HFF-Myc (cell line): ENCODE measurements at places on chromosomes 4 and X.

GRCh38 chrX:127085939-127086338, 266.4 kb downstream of the PRR32 start:
- no peak for DNase-seq

DNA sequence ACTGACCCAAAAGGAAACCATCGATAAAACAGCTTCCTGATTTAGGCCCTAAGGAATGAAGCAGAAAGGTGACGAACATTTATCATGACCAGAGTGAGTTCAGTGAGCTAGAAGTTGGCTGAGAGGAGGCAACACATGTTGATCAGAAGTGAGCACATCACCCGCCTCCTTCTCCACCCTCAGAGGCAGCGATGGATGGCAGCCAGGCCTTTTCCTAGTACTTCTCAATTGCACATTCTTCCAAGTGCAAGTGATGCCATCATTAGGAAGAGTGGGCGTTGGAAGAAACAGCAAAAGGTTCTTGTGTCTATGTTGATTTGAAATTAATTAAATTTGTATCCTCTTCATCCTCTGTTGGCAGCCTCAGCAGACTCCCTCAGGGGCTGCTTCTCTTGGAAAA, 51.7 kb downstream of the TMEM154 start:
- DNase-seq = no peak

DNA sequence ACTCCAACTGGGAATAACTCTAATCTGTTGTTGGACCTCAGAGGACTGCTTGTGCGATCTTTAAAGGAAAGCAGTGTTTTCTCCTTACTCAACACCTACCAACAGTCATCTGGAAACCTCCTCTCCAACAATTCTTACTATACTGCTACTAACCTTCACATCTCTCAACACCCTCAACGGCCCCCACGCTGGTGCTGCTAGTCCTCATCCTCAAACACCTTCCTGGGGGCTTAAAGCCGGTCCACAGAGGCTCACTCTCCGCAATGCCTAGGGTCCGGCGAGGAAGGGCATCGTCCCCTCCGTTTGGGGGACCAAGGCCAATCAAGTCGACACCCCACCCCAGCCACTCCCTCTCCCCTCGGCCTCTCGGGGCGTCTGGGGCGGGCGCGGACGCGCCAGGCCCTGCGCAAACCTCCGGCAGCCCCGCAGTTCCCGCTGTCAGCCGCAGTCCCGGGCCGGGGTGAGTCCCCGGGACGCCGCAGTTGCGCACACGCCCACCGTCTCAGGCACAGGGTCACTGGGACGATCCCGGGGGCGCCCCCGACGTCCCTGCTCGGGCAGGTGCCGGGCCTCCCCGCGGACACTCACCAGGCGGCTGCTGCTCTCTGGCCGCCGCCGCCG, 418 bp downstream of the TAB3 start:
- DNase-seq = no peak

DNA sequence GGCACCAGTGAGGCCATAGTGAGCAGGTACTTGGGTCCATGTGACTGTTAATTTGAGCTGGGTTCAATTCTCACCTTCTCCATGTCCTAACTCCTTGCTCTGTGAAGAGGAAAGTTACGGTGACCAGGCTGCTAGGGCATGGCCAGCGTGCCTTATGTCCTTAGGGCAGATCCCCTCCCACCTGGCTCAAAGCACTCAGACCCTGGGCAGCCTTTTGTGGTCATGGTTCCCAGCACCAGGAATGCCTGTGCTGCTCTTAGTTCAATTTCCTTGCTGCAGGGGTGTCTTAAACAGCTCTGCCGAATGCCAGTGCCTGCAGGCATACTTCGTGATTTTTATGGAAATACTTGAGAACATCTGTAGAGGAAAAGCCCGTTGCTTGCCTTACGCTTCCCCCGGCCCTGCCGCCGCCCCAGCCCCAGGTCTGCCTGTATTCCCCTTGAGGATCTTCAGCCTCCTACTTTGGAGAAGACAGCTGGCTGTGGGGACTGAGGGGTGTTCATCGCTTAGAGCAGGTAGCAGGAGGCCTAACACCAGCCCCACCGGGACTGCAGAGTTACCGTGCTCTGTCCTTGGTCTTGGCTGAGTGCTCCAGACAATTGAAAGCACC, 3.1 kb upstream of the CDK16 start:
- DNase-seq = no peak

DNA sequence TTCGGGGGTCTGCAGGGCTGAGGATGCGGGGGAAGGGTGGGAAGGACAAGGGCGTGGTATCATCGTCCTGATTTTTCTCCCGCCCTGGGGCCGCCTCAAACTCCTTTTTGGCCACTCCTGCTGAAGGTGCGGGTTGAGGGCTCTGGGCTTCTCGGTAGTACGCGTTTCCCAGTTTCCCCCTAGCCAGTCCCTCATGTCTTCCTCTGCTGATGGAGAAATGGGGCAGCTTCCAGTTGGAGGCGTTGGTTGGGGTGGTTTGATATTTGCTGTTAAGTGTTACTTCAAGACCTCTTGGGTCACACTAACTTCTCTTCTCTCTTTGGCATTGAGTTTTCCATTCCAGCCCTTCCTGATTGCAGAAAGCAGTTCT, 482 bp downstream of the GSTCD start:
- no peak for DNase-seq

DNA sequence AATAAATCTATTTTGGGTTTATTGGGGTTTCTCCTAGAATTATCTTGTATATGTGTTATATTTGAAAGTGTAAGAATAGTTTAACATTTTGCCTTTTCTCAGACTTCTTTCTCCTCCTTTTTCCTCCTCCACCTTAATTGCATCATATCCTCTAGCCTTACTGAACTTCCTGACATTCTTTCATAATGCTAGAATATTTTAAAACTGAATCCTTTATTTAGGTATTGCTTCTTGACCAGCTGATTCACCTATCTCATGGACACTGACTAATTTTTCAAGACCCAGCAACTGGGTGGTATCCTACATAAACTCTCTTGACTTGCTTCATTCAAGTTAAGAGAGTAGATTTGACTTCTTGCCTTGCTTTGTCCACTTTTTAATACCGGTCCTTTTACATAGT, 1508.9 kb downstream of the STIM2 start:
- DNase-seq = no peak

DNA sequence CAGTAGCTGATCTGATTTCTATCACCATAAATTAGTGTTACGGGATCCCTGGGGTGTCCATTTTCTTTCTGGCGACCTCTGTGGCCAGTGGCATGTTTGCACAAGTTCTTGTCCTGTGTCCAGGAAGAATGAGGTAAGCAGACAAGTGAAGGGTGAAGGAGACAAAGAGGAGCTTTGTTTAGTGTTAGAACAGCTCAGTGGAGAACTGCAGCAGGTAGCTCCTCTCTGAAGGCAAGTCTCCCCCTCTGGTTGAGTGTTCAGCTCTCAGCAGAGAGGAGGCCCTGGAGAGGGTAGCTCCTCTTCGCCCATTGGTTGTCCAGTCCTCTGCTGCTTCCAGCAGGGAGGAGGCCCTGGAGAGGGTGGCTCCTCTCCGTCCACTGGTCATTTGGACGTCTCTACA, 47.2 kb downstream of the DMP1 start:
- DNase-seq = no peak

DNA sequence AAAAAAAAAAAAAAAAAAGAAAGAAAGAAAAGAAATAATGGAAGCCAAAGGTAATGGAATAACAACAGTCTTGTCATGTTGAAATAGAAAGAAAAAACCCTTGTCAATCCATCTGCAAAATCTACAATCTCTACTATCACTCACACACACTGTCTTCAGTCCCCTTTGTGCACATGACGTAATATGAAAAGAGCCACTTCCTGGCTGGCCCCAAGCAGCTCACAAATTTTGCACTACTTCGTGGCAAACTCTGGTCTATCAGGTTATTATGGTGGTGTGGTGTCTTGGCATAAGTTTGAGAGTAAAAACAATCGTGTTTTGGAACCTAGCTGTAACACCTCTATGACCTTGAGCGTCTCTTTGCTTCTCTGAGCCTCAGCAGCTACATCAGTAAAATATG, 8.3 kb upstream of the AFAP1 start:
- DNase-seq = no peak

DNA sequence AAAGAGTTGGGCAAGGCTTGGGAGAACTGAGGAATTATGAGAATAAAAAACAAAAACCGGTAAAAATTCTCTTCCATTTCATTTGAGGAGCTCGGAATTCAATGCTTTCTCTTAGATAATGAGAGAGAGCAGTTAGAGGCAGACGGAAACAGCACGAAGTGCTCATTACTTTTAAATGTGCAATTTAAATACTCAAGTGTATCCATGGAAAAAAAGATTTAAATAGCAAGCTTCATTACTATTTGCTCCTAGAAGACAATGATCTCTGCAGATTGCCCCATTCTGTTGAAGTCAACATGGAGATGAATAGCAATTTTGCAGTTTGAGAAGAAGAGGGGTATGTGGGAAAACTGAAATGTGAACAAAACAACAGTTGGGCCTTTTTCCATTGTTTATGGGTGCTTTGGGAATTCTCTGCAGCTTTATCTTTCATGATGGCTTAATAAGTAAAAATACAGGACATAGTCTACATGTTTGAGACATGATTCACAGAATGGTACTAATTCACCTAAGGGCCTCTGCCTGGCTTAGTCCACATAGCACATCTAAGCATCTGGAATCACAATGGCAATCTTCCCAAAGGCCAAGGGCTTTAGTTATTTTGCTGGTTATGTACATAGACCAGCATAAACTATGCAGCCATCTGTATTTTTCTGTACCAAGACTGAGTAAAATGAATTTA, 512.7 kb upstream of the FAT1 start:
- DNase-seq = peak; percentile 92

- peak; percentile 61 for DNase-seq
Observed at GRCh38 chr4:118281611-118282442, 71.0 kb downstream of the PRSS12 start.

- DNase-seq = peak; percentile 20
Observed at GRCh38 chrX:119190831-119191230, 45.3 kb upstream of the PGRMC1 start.

DNA sequence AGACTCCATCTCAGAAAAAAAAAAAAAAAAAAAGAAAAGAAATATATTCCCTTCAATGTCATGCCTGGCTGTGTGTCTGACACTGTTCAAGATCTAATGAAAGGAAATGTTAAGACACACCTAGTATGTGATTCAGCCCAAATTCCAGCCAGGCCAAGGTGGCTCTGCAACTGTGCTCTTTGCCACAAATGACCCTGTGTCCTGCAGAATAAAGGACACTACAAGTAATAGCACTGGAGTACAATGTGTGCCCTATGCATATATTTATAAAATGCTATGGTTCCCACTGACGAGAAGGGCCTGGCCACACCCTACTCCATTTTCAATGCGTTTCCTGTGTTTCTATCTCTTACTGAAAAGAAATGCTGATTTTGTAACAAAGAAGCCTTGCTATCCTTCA, 98.0 kb upstream of the SORBS2 start:
- DNase-seq = no peak

GRCh38 chr4:183022617-183023016, 76.4 kb upstream of the WWC2 start:
- DNase-seq = no peak

DNA sequence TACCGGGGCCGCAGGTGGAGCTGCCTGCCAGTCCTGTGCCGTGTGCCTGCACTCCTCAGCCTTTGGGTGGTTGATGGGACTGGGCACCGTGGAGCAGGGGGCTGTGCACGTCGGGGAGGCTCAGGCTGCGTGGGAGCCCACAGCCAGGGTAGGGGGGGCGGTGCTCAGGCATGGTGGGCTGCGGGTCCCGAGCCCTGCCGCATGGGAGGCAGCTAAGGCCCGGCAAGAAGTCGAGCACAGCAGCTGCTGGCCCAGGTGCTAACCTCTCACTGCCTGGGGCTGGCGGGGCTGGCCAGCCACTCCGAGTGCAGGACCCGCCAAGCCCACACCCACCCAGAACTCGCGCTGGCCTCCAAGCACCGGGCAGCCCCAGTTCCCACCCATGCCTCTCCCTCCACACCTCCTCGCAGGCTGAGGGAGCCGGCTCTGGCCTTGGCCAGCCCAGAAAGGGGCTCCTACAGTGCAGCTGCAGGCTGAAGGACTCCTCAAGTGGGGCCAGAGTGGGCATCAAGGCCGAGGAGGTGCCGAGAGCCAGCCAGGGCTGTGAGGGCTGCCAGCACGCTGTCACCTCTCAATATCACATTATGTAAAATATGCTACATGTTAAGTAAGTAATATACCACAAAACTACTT, 104.1 kb downstream of the COX7B2 start:
- DNase-seq = no peak

DNA sequence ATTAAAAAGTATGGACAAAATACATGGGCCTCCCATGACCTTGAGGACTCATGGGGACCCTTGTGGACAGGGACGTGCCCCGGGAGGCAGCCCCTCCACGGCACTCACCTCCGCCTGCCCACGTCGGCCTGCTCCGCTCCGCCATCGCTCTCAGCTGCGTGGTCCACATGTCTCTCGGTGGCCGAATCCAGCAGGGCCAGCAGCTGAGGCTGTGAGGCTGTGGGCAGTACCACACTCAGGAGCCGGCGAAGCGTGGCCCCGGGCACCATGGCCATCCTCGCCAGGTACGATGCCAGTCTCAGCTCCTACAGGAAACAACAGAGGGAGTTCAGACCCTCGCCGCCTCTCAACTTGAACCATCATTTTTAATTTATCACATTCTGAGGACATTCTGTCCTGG, 140.0 kb downstream of the EVC2 start:
- no peak for DNase-seq
